ENCODE measurements at places on chromosomes 5 and 9. TPM values are rescaled to one million over a fixed set of nuclear protein-coding genes. Genes with fewer than 3 reads are reported as not detected.

The HSPB3 gene
- total RNA-seq = not detected

The IFNA21 gene
- total RNA-seq = not detected

The CTXN3 gene
- total RNA-seq = not detected

The ABCA2 gene
- 80.1 TPM for total RNA-seq

The SHOC1 gene
- not detected for total RNA-seq

The TMOD1 gene
- 0.20 TPM for total RNA-seq

The OR1Q1 gene
- not detected for total RNA-seq

The GBGT1 gene
- total RNA-seq = 1.3 TPM

The TAS2R1 gene
- total RNA-seq = not detected

The GAS1 gene
- 0.69 TPM for total RNA-seq

The NLN gene
- 2.5 TPM for total RNA-seq

The PCDHB12 gene
- total RNA-seq = not detected

The BNIP1 gene
- total RNA-seq = 22.5 TPM

The ZBED3 gene
- 3.0 TPM for total RNA-seq

The PCDHA6 gene
- not detected for total RNA-seq

The PCDHB14 gene
- total RNA-seq = not detected

The AKNA gene
- total RNA-seq = 247 TPM

The CCL21 gene
- not detected for total RNA-seq

The SPATA31C1 gene
- total RNA-seq = not detected

The ZNF474 gene
- total RNA-seq = not detected

The LHX6 gene
- not detected for total RNA-seq

The PALM2AKAP2 gene
- not detected for total RNA-seq

The SNCB gene
- total RNA-seq = not detected

The SMIM23 gene
- total RNA-seq = not detected

The FOXD4L3 gene
- total RNA-seq = not detected

The CBY3 gene
- total RNA-seq = 0.64 TPM

The ADGRV1 gene
- 0.81 TPM for total RNA-seq

The CDKN2B gene
- total RNA-seq = not detected

The UBLCP1 gene
- 16.5 TPM for total RNA-seq

The OR1J1 gene
- not detected for total RNA-seq

The LCN10 gene
- total RNA-seq = not detected

The SPAAR gene
- not detected for total RNA-seq

The SLC6A3 gene
- not detected for total RNA-seq

The PCDHB16 gene
- total RNA-seq = not detected

The TSSK1B gene
- total RNA-seq = not detected

The LIX1 gene
- not detected for total RNA-seq

The PHYHD1 gene
- total RNA-seq = 1.6 TPM

The ZBTB34 gene
- total RNA-seq = 2.9 TPM

The FAM200C gene
- not detected for total RNA-seq

The OMD gene
- not detected for total RNA-seq

The PFN3 gene
- total RNA-seq = not detected

Data from CD4-positive, alpha-beta T cell (primary cell).